ENCODE measurements at places on chromosomes 11 and 22.

- DNase-seq, result no peak
These were observed 80.8 kb upstream of the NNMT start for GRCh38 chr11:114215428-114215827.

DNA sequence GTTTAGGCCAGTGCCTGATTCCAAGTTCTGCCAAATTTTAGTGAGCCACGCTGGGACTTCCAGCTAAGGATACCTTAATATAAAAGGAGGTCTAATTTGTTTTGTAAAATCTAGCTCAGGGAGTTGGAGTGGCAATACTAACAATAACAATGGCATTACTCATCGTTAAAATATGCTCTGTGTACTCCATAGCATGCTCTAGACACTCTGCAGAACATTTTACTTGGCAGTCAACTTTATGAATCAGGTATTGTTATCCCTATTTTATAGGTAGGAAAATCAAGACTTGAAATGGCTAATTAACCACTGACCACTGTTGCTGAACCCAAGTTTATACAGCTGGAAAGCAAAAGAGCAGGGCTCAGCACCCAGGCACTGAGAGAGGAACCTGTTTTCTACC lies 485.0 kb upstream of the KIRREL3 start:
- no peak for DNase-seq

DNA sequence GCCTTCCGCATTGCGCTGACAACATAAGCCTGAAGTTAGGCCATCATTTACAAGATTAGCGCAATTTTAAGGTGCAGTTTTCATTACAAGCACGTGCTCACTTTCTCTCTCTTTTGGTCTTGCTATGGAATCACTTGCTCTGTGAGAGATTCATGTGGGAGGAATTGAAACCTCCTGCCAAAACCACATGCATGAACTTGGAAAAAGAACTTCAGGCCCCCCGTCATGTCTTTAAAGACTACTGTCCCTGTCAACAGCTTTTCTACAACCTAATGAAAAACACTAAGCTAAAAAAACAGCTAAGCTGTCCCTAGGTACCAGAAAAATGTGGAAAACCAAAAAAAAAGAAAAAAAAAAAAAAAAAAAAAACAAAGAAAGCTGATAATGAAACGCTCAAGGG lies 1707.6 kb upstream of the RAG2 start:
- no peak for DNase-seq

GRCh38 chr11:62702246-62702645 lies 5.0 kb downstream of the BSCL2 start:
- DNase-seq, result no peak

- no peak for DNase-seq
These were observed 1022.0 kb downstream of the TBC1D22A start for GRCh38 chr22:47784367-47784983.

GRCh38 chr22:32281072-32281471 lies 25.9 kb upstream of the SLC5A4 start:
- DNase-seq, result no peak

DNA sequence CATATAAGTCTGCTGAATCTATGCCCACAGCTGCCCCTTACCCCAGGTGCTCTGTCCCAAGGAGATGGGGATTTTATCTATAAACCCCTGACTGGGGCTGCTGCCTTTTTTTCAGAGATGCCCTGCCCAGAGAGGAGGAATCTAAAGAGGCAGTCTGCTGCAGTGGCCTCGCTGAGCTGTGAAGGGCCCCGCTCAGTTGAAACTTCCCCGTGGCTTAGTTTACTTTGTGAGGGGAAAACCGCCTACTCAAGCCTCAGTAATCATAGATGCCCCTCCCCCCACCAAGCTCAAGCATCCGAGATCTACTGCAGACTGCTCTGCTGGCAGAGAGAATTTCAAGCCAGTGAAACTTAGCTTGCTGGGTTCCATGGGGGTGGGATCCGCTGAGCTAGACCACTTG lies 7.4 kb upstream of the SCGB1D4 start:
- no peak for DNase-seq

DNA sequence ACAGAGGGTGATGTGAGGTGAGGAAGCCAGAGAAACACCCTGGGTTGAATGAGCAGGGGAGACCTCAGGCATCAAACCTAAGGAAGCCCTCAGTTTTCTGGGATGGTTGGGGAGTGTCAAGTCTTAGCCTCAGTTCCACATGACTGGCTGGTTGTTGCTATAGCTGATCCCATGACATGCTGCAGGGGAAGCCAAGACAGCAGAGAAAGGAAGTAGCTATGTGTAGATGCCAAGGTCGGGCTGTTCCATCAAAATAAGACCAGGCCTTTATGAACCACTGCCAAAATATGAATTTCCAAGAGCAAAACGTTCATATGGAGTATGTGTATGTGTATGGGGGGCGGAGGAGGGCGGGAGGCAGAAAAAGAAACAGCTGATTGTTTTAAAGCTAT lies 11.6 kb downstream of the CD59 start:
- DNase-seq, result no peak

GRCh38 chr22:44542561-44543222 lies 44.7 kb upstream of the RTL6 start:
- no peak for DNase-seq
